NCI-H446 (cell line): ENCODE measurements at places on chromosomes 4 and X.

- peak; percentile 66 for DNase-seq
These were observed at the start of gene RASGEF1B for GRCh38 chr4:81471588-81472280. Gene RASGEF1B (minus strand): TSS chr4:81471907. CDS start chr4:81459508, 12,399 bp downstream.

DNA sequence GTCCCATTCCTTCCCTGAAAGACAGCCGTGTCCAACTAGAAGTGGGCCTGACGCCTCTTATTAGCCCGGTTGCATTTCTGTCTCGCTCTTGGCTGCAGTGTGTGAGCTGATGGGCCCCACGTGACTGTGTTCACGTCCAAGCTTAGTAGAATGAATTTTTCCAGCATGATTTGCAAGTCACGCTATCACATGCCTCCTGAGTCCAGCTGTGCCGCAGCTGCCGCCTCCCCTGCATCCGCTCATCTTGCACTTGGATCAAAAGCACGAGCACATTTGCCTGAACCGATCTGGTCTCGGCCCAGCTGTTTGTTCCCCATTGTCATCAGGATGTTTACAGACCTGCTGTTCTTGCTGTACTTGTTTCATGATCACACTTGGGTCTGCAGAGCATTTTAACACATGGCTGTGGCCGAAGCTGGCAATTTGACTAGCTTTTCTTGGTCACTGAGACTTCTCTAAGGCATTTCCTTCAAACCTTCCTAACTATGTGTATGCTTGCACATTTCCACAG is 126.5 kb downstream of the KIT start:
- DNase-seq, result no peak

- peak; percentile 17 for DNase-seq
These were observed 43.3 kb upstream of the PRDM8 start for GRCh38 chr4:80153874-80154544.

DNA sequence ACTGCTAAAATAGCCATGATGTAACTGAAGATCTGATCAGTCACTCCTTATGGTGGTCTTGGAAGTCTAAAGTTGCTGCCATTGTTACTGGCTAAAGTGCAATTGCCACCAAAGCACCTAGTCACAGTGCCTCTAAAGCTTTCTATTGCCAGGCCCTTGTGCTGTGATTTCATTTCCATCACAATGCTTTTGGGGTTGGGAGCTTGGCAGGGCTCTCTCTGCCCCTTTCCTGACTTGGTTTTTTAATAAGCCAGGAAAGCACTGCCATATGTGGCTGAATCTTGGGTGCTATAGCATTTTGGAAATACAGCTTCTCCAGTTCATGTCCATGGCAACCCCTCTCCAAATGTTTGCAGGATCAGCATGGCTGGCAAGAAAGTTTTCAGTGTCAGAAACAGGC is 1712.4 kb upstream of the TENM3 start:
- DNase-seq, result no peak

DNA sequence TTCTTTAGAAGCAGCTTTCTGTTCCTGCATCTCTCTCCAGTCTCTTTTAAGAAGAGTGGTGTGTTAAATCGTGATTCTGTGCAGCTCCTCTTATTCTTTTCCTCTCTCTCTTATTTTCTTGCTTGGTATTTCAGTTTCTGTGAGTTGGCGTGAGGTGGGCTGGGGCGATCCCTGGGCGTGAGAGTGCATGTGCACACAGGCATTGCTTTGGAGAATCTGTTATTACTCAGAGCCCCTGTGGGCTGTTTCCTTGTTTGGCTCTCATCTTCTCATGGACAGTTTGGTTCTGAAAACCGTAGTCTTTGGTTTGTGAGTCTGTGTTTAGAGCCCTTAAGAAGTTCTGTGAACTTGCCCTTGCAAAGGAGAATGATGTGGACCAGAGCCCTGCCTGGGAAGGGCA is 97.2 kb upstream of the CLNK start:
- no peak for DNase-seq

- no peak for DNase-seq
These were observed 31.1 kb downstream of the TACC3 start for GRCh38 chr4:1752284-1753041.

DNA sequence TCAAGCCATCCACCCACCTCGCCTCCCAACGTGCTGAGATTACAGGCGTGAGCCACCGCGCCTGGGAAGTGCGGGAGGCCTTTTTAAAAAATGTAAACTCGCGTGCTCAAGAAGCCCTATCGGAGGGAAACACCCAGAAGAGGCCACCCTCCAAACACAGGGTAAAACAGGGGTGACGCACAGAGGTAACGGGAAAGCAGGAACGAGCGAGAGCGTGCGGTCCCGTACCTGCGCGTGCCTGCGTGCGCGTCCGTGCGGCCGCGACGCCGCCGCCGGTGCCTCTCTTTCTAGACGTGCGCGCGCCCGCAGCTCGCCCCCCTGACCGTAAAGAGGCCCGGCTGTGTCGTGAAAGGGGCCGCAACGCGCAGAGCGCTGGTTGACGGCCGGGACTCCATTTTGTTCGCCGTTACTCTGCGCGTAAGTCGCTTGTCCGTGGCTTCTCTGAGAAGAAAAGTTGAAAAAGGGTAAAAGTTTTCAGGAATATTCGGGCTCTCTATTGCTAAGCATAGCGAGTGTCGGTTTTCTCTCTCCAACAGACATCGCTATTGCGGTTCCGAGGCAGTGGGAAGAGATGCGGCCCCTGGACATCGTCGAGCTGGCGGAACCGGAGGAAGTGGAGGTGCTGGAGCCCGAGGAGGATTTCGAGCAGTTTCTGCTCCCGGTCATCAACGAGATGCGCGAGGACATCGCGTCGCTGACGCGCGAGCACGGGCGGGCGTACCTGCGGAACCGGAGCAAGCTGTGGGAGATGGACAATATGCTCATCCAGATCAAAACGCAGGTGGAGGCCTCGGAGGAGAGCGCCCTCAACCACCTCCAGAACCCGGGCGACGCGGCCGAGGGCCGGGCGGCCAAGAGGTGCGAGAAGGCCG is at the start of gene MRFAP1:
Gene MRFAP1, plus strand, starts transcription at position 394 of the 872 bp plus-strand sequence. Its CDS starts 178 bp downstream, at position 572.
- DNase-seq, result peak; percentile 21

GRCh38 chr4:86564795-86565194 is 29.3 kb upstream of the PTPN13 start:
- DNase-seq, result no peak

DNA sequence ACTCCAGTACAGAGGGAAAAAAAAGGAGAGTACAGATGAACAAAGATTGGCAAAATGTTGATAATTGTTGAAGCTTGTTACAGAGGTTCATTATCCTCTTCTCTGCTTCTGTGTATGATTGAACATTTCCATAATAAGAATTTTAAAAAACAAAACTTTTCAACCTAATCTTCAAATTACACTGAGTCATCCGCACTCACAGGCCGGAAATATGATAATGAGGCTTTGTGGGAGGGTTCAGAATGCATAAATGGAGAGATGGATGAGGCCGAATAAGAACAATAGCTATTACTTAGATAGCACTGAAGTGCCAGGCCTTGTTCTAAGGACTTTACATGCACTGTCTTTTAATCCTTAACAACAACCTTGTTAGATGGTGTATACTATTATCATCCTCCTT is 4.6 kb upstream of the ERCC6L start:
- no peak for DNase-seq

DNA sequence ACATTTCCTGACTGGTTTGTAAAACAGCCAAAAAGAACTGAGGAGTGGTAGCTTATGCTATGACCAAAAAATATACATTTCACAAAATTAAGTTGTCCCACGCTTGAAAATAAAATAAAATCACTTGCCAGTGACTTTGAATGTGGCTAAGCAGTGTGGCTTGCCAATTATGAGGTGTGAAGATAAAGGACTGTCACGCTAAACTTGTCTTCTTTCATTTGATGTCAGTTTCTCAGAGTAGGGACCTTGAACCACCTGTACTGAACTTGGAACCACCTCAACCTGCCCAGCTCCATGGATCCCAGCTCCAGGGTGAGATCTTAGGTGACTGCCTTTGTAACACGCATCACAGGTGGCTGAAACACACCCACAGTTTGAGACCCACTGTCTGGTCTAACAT is 113.7 kb upstream of the TBL1X start:
- DNase-seq, result no peak

DNA sequence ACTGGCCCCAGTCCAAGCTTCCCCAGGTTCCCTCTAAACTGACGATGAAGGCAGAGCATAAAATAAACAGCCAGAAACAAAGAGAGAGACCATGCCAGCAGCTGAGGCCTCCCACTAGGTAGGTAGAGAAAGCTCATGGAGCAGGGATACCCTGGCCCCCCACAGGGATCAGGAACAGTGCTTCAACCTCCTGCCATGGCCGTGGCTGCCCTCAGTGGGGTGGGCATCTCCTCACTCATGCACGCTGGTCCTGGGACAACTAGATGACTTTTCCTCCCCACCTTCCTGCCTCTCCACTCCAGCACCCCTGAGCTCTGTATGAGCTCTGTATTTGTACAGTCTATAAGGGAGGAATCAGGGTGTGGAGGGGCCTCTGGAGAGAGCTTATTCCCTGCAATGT is 117.7 kb upstream of the PSAPL1 start:
- no peak for DNase-seq

- no peak for DNase-seq
These were observed 83.0 kb downstream of the MAML3 start for GRCh38 chr4:140070973-140071372.

DNA sequence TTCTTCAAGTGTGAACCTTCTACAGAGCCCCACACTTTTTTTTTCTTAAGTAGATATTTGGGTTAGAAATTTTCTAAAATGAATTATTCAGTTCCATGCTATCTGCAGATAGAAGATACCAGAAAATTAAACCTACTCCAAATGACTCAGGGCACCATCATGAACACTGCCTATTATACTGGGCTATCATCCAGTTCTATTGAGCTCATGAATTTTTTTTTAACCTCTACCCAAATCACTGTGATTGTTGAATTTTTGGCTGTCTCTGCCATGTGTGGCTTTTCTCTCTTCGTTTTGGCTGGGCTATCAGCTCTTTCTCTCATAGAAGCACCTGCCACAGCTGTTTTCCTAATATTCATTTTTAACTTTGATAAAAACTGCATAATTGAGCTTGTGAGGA is 31.0 kb upstream of the SLC34A2 start:
- peak; percentile 2 for DNase-seq

DNA sequence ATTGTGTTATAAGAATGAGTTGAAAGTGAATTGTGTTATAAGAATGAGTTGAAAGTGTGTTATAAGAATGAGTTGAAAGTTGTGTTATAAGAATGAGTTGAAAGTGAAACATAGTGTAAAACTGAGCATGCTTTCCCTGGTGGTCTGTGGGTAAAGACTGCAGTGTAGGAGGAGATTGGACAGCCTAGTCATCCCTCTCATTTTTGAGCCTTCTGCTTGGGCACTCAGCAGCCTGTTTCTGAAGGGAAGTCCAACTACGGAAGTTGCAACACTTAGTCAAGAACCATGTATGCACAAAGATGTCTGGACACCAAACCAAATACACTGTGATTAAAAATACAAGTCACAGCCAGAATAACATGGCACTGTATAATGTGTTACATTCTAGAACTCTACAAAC is 72.6 kb downstream of the ANK2 start:
- no peak for DNase-seq

DNA sequence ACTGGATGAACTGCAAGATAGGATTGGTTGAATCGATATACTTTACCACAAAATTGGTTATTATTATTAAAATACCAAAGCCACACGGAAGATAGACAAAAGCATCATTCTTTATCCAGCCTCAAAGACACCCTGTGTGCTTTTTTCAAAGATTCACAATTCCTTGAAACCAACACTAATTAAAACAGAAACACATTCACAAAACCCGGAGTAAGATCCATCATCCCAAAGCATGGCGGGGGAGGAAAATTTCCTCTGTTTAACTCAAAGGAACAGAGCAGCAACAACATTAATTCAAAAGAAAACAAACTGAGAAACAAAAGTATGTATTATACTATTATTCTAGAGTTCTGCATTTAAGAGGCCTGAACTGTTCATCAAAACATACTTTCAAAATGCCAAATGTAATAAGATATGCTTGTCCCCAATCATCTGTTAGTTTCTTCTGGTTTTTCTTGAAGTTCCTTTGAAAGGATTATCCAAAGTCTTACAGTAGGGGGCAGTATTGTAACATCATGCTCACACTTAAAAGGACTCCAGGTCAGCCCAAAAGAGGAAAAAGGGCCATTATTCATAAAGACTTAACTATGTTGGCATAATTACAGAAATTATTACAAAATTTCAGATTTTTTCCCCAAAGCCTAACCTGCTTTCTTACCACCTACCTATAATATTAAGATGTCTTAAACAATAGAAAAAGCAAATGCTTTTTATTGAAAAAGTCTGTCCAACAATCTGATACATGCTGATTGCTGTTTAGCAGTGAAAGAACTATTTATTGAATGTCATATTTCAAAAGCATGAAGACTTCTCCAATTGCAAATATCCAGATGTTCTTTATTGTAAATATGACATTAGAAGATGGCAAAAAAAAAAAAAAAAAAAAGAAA is 168.7 kb downstream of the SCFD2 start:
- peak; percentile 67 for DNase-seq

DNA sequence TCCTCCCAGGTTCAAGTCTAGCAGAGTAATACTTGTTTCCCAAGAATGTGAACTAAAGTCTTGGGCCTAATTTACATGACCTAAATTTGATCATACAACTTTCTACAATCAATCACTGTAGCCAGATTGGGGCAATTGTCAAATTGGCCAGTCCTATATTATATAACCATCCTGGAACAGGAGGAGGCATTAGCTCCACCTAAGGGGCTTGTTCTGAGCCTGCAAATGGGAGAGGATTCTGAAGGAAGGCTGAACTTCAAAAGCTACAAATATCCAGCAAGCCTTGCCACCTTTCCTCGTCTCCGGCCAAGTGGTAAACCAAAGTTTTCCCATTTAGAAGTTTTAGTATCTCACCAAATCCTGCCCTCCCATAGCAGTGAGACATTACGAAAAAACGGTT is 1289.6 kb upstream of the TENM3 start:
- no peak for DNase-seq

- DNase-seq, result no peak
These were observed 376.8 kb downstream of the BCOR start for GRCh38 chrX:39720945-39721344.

DNA sequence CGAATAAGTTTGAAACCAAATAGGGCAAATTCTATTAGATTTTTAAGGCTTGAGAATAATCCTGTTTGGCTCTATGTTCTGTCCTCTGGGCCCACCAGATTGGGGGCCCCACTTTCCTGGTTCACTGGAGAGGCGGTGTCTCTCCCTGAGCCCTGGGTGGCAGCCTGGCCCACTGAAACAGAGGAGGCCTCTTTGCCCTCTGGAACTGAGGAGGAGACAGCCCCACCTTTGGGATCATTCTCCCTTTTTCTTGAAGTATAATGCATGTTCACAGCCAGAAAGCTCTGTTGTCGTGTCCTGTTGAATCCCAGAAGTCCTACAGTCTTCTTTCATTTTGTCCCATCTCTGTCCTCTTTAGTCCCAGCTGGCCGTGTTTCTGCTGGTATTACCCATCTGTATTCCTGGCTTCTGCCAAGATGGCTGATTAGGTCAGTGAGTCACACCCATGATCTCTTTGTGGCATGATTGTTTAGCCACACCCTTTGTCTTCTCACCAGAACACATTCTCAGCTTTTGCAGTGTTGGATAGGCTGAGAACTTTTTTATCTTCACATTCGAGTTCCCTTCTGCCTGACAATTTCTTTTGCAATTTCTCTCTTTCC is 8.1 kb upstream of the TBC1D25 start:
- no peak for DNase-seq

GRCh38 chrX:144586756-144587155 is 660.5 kb upstream of the SPANXN1 start:
- no peak for DNase-seq

DNA sequence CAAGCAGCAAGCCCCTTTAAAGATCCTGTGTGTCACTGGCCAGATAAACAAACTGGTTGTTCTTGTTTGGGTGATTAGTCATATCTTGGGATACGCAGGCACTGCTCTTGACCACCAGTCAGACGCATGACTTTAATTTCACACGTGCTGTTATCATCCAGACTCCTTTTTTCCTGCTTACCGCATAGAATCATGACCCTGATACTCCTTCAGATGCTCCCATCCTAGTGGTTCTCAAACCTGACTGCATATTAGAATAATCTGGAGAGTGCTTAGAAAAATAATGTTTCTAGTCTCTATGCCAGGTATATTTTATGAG is 78.8 kb downstream of the CLDN22 start:
- no peak for DNase-seq
